Type B pancreatic cell (in vitro differentiated cells): ENCODE measurements at places on chromosomes 3 and 15. TPM values are rescaled to one million over a fixed set of nuclear protein-coding genes. Genes with fewer than 3 reads are reported as not detected.

STRA6 gene
- 19.2 and 158 TPM in 2 replicates for total RNA-seq

ARIH1 gene
- 172 and 199 TPM in 2 replicates for total RNA-seq

DNA sequence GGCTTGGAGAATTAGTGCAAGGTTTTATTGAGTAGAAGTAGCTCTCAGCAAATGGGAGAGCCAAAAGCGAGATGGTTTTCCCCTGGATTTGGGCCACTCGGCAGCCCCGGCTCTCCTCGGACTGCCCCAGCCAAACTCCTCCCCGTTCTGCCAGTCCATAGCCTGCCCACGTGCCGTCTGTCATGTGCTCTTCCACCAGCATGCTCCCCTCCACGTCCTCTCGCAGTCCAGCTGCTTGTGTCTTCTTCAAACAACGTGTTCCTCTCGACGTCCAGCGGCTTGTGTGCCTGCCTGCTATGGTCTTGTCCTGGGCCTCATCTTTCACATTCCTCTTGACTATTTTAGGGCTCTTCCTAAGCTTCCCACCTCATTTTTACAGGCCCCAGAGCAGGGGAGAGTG lies 16.7 kb upstream of the SECISBP2L start:
- H3K4me1 ChIP-seq: peaks cover 4% of the 10 kb centered on the region
- no peaks in the 10 kb centered on the region for H3K36me3 ChIP-seq
- no peak for DNase-seq
- no peak overlapping the region for H3K4me3 ChIP-seq
- no peak overlapping the region for H3K27ac ChIP-seq

DNA sequence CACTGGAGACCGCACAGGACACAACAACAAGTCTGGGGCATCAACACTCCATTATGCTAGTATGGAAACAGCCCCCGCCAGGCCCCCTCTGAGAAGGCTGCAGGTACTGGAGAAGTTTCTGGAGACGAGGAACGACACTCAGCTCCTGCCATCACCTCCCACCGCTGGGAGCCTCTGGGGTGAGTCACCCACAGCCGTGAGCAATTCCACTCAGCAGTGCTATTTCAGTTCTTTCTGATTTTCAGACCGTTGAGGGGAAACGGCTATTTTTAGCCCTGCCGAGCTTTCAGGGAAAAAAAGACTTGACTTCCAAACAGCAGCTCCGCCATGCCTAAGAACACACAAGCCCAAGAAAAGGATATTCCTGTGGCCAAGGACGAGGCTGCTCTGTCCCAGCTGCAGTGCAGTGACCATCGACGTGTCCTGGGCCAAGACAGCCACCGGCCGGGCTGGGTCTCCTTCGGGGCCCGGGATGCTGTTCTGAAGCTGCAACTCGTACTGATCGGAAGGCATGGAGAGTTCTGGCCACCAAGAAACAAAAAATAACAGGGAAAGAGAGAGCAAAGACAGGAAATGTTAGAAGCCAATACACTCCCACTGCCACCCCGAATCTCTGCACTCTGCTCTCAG lies 40.8 kb downstream of the NUP210 start:
- peaks cover 15% of the 10 kb centered on the region for H3K4me1 ChIP-seq
- H3K27me3 ChIP-seq: no peaks in the 10 kb centered on the region
- DNase-seq: no peak
- H3K4me3 ChIP-seq: no peak overlapping the region
- no peak overlapping the region for H3K27ac ChIP-seq

- no peak overlapping the region for H3K27ac ChIP-seq
- no peaks in the 10 kb centered on the region for H3K36me3 ChIP-seq
- no peaks in the 10 kb centered on the region for H3K27me3 ChIP-seq
- H3K4me1 ChIP-seq: peaks cover 33% of the 10 kb centered on the region
- peak overlapping the region; percentile 42 for H3K4me3 ChIP-seq
These were observed 500.5 kb downstream of the TBL1XR1 start for GRCh38 chr3:176696816-176697215.

DNA sequence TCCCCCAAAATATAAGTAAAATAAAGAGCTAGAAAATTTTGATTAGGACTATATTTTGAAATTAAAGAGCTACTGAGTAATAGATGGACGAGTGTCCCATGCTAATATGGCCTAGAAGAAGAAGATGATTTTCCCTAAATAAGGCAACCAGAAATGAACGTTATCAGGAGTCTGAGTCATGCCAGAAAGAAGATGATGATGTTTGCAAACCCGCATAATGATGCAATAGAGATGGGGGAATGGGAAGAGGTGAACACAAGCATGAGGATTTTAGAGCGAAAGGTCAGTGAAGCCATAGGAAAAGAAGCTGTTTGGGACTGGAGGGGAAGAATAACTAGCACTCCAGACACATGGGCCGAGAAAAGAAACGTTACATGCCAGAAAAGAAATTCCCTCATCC lies 71.7 kb downstream of the FGF12 start:
- no peak overlapping the region for H3K27ac ChIP-seq
- H3K4me3 ChIP-seq: no peak overlapping the region
- H3K36me3 ChIP-seq: no peaks in the 10 kb centered on the region
- DNase-seq: no peak

PIF1 gene
- 8.0 and 30.5 TPM in 2 replicates for total RNA-seq

TM4SF4 gene
- 18.1 and 97.1 TPM in 2 replicates for total RNA-seq

SERPINI1 gene
- total RNA-seq: 27.2 and 33.8 TPM in 2 replicates

- no peak overlapping the region for H3K4me3 ChIP-seq
- DNase-seq: no peak
- H3K27me3 ChIP-seq: peaks cover 6% of the 10 kb centered on the region
- H3K36me3 ChIP-seq: no peaks in the 10 kb centered on the region
These were observed 107.5 kb downstream of the SYNPR start for GRCh38 chr3:63385629-63386028.
